ENCODE measurements at places on chromosomes 6 and 20.

DNA sequence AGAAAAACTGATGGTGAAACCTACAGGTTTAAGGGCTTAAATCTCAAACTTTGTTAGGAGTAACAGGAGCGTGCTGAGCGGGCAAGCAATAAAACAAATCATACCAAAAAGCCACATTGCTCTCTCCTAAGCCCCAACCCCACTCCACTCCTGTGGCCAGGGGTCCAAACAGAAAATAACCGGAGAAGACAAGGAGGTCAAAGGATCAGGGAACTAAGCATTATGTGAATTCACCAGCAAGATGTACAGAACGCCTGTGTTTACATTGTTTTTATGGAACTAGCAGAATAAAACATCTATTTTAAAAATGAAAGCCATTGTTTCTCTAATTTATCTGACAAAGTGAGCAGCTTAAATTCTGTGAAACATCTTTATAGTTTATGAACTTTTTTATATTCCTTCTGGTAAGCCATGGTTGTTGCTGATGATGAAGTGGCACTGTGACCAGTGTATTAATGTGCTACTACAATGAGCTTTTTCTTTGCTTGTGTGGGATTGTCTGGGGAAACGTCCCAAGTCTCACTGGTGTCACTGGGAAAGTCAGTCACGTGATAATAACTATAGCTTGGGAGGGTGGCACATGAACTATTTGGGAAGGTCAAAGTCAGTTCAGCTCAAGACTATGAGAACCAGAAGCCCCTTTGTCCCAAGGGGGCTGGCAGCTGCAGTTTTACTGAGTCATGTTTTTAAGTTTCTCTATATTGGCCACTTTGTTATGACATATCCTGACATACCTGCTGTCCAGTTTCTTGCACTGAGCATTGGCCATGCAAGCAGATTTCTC lies 9.8 kb downstream of the FAM210B start:
- DNase-seq, result no peak

GRCh38 chr20:44027343-44028002 lies 112.8 kb downstream of the TOX2 start:
- DNase-seq, result no peak

DNA sequence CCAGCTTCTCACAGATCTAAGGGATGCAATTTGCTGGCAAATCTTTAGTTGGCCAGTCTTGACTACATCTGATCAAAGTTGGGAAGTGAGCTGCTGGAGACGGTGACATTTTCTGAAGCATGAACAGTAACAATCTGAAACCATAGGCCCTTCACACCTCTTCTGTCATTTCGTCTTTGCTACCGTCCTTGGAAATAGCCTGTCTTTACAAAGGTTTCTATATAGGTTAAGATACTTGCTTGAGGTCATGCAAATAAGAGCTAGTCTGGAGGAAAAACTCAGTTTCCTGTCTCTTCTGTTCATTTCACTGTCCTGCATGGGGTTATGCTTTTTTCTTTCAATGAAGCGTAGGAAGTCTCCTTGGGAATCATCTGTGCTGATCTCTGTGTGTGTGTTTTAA lies 55.6 kb downstream of the CARMIL1 start:
- DNase-seq, result no peak

DNA sequence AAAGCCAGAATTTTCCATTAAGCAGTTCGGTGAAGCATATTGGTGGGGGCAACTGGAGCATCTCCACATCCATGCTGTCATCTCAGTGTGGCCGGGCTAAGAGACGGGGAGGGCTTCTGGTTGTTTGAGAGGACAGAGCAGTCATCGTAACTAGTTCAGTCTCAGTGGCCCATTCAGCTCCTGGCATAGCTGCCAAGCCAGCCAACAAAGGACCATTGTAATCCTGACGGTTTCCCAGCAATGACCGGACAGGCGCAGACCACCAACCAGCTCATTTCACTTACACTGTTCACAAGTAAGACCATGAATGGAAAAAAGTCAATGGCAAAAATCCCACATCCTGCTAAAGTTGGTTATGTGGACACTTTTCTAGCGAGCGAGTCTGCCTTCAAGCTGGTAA lies 14.9 kb upstream of the HDDC2 start:
- DNase-seq, result no peak

GRCh38 chr6:42179945-42180313 lies 6.8 kb downstream of the GUCA1A start:
- no peak for DNase-seq

DNA sequence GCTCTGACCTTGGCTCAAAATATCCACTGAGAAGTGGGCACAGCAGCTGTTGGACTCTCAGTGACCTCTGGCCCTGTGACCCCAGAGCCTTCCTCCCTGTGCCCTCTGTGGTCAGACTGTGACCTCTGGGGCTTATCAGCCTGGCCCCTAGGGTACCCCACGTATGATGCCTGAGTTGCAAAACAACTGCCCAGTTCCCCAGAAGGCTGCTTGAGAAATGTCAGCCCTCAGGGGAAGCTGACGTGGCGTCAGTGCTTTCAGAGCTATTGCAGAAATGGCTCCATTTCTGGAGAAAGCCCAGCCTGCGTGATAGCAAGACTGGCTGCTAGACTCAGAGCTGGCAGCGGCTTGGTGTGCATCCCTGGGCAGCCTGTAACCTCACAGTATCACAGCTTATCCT lies 31.5 kb upstream of the TGM2 start:
- DNase-seq, result peak; percentile 56

GRCh38 chr6:38671885-38672467 lies 31.0 kb downstream of the GLO1 start:
- DNase-seq, result peak; percentile 13

DNA sequence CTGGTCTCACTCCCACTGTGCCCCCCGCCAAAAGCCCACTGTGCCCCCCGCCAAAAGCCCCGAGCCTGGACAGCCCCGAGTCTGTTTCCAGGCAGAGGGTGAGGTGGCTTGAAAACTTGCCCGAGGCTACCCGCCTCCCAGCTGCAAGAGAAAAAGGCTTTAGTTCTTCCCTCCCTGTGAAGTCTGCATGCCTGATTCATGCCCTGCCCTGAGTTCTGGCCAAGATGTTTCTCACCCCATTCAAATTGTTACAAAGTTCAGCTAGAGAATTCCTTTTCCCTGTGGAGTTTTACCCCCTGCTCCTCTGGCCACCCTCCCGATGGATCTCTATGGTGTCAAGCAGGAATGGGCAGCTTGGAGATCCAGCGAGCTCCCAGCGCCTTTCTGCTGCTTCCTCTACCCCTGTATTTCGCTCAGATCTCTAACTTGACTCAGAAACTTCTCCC lies 298.8 kb upstream of the MAP3K7 start:
- DNase-seq, result no peak

DNA sequence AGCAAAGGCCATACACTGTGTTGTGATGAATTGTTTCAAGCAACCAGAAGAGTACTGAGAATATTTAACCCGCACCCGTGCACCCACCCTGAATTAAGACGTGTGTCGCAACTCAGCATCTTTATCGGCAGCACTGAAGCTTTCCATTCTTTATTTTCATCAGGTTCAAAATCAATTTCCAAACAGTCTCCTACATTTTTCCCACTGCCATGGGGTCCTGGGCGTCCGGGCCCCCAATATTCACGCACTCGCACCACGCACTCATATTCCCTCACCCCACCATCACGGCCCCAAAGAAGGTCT lies 1.8 kb downstream of the LTB start:
- no peak for DNase-seq

DNA sequence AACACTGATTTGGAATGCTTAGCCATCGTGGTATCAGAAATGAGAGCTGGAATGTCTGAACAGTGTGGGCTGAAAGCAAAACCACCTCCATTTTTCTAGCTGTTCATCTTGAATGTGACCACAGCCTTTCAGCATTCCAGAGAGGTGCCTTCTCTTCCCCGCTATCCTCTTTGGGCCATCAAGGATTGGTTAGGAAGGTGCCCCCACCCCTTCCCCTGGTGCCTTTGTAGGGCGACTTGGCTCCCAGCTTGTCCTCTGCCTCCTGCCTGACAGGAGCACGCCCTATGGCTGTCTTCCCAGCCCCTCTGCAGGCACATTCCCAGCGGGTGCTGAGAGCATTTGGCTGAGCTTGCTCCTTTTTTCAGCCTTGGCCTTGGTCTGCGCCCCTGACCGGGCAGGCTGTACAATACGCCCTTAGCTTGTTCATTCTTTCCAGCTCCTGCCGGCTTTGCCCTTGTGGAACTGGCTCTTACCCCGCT lies 97.5 kb downstream of the ARMC2 start:
- peak; percentile 44 for DNase-seq

- DNase-seq, result no peak
Measured at GRCh38 chr20:47377122-47377722, 20.7 kb upstream of the ZMYND8 start.

- no peak for DNase-seq
Measured at GRCh38 chr20:52586660-52587059, 385.5 kb upstream of the TSHZ2 start.

DNA sequence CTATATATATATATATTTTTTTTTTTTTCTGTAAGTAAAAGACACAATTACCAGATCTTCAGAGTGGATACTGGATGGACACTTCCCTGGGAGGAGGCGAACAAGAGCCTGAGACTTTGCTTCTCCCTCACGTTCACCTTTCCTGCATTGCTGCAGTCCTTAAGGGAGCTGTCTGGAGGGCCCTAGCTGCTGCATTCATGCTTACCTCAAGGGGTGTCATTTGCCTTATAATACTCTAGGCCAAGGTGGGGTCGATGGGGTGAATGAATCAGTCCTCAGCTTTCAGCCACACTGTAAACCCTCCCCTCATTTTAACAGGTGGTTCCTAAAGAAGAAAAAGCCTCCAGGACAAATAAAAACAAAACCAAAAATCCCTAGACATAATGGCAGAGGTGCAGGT lies 34.8 kb upstream of the CD83 start:
- no peak for DNase-seq

- no peak for DNase-seq
Measured at GRCh38 chr6:35596448-35597442, 84.0 kb upstream of the TULP1 start.

- DNase-seq, result no peak
Measured at GRCh38 chr6:11380969-11381744, 148.7 kb upstream of the NEDD9 start.

DNA sequence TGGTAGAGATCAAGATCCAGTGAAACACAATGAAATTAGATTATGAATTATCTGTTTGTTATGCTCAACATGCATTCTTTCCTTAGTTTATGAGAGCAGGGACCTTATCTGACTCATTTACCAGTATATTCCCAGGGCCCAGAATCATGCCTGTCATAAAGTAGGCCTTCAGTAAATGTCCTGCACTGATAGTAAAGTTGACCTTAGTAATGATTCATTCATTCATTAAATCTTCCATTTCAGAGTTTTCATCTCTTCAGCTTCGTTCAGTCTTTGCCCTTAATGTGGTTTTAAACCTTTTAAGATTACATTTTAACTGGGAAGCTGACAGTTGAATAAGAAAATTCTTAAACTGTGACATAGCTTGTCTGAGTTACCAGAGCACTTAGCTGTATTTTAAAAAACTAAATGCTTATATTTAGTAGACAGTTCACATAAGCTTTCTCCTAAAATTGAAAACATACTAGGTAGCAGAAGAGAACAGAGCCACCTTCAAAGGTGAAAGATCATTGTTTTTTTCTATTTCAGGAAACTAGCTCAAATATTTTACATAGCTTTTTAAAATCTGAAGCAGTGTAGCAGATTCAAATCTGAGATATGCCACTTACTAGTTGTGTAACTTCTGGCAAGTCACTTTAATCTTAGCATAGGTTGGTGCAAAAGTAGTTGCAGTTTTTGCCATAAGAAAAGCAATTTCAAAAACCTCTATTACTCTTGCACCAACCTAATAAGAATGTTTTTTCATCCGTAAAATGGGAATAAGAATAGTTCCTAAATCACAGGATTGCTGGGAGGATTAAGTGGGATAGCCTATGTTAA lies 41.4 kb downstream of the MCM8 start:
- peak; percentile 34 for DNase-seq

GRCh38 chr20:59812286-59813125 lies 120.9 kb downstream of the SYCP2 start:
- no peak for DNase-seq

DNA sequence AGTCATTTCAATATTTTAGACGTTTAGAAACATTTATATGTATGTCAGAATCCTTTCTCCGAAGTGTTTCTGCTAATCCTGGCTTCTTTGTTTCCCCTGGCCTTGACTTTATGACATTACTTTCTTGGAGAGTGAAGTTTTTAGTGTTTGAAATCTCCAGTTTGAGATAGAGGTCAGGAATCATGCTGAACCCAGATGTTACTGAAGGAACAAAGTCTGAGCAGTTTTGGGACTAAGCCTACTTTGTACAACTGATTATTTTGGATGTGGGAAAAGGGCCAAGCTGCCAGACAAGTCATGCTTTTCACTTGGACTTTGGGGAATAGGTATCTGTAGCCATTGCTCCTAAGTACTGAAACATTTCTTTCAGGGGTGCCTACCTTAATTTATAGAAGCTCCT lies 2.3 kb downstream of the RNF144B start:
- peak; percentile 58 for DNase-seq

- no peak for DNase-seq
Measured at GRCh38 chr6:161164182-161164625, 109.7 kb downstream of the AGPAT4 start.

DNA sequence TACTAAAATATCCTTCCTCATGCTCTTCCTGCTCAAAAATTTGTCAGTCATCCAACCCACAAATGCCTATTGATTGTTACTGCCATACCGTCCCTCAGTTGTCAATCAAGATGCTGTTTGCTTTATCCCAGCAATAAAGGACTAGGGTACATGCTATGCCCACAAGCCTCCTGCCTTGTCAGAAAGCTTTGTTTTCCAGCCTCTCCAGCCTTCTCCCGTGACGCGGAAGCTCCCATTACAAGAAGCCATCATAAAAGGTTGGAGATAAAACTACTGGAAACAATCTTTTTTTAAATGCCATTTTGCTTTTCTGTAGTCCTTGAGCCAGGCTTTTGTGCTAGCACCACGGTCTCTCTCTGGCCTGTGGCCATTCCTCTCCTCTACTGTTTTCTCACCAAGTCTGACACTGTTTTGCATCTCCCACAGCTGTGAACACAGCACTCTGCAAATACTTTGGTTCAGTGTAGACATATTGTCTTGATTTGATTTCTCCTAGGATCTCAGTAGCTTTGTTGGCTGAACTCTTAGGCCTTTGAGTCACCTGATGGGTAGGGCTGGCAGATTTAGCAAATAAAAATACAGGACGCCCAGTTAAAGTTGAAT lies 495.7 kb upstream of the JARID2 start:
- DNase-seq, result no peak

GRCh38 chr6:114195027-114195365 lies 147.8 kb downstream of the HS3ST5 start:
- no peak for DNase-seq

All from GM04503 (cell line).